Calu3 (cell line): ENCODE measurements at places on chromosomes 6 and 20. TPM values are rescaled to one million over a fixed set of nuclear protein-coding genes. Genes with fewer than 3 reads are reported as not detected.

DNA sequence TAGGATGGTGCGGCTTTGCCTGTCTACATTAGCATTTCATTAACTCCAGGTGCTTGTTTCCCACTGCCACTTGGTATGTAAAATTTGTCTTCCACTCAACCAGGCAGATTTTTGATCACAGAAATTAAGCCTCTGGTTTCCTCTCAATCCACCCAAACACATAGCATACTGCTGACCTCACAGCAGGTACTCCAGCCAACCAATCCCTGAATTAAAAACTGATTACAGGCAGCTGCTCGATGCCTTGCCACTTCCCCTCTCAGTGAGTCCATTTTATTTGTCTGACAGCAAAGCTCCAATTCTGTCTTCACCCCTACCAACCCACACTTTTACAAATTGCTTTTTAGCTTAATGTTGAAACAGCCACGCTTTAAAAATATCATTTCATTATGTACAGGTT, 95.2 kb downstream of the PLCB1 start:
- DNase-seq, result no peak

GRCh38 chr6:2110504-2110903, 134.9 kb downstream of the GMDS start:
- DNase-seq, result no peak

- DNase-seq, result no peak
These were observed 1.9 kb downstream of the RNF39 start for GRCh38 chr6:30073489-30074235.

DNA sequence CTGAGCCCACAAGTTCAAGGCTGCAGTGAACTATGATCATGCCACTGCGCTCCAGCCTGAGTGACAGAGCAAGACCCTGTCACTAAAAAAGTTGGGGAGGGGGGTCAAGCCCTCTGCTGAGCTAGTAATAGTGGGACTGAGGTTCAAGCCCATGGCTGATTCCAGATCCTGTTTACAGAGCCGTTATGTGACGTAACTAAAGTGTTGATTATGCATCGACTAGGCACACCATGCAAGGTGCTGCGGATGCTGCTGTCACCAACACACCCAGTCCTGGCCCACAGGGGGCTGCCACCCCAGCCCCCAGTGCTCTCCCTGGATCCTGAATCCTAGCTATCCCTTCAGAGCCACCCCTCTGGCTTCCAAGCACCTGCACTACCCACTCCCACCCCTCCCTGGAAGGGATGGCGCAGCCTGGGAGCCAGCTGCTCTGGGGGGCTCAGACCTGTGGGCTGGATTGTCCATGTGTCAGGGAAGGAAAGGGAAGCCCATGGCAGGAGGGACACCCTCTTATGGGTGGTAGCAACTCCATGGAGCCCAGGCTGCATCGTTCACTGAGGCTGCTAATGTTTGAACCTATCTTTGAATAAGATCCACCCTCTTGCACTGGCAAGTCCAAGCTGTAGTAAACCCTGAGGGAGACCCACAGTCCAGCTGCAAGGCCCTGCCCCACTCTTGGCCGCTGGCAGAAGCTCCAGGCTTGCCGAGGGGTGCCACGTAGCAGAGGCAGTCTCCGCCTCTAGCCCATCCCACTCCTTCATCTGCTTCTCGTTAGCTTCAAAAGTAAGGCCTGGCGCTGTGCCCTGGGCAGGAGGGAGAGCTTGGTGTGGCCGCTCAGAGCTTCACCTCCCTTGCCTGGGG, 95.0 kb downstream of the SNX5 start:
- DNase-seq, result peak; percentile 21

- DNase-seq, result no peak
These were observed 38.5 kb downstream of the RIPOR3 start for GRCh38 chr20:50652702-50653294.

- DNase-seq, result no peak
These were observed 7.7 kb downstream of the TNFRSF21 start for GRCh38 chr6:47302043-47302442.

DNA sequence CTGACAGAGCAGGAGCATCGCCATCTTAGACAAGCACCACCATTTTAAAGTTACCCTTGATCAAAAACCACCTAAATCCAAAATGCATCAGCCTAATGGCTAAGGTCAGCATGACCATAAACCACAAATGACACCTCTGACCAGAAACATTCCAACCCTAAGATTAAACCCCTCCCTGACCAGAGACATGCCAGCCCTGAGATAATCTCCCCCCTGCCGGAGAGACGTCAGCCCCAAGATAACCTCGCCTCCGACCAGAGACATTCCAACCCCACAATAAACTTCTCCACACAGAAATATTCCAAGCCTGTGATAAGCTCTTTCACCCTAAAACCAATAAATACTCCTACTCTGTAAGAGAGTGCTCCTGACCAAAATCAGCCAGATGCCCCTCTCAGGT, 53.5 kb downstream of the PXDC1 start:
- DNase-seq, result no peak

DNA sequence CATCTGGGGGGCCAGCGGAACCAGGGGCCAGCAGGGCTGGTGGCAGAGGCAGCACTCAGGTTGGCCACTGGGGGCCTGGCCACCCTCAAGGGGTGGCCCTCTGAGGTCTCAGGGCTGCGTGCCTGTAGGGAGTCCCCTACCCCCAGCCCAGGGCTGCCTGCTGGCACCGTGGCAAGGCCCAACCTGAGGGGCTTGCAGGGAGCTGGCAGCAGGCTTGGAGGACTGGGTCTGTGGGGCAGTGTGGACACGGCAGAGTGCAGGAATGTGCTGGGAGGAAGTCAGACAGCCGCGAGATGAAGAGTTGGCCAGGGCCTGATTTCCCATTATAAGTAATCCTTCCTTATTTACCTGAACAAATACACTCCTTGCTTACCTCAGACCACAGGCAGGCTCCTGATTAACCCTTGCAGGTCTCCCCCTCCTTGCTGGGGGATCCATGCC, at the start of gene SPDEF:
Gene SPDEF, minus strand, starts transcription at position 299 of the 441 bp plus-strand sequence. CDS start 11,874 bp downstream, outside the sequence.
- peak; percentile 76 for DNase-seq

DNA sequence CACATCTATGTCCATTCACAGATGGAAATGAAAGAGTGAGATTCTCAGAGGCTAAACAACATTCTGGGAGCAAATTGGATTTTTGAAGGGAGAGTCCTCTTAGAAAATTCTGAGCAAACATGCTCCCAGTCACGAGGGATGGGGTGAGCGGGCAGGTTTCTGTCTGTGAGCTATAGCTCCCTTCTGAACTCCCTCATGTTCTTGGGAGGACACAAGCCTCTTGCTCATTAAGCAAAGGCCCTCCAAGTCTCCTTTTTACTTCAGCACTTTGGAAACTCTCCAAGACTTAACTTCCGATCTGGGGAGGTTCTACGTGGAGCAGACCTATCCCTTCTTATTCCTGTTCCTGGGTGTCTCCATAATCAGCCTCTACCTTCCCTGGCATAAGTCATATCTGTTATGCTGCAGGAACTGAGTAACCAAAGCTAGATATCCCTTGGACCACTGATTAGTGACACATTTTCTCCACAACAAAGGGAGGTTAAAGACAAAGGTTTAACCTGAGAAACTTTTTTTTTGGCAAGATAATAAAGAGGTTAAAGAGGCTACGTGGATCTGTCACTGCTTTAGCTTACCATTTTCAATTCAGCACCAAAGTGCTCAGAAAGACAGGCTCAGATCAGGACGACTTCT, 33.0 kb upstream of the SMIM29 start:
- no peak for DNase-seq

GRCh38 chr6:44388135-44388487, 605 bp downstream of the CDC5L start:
- no peak for DNase-seq

DNA sequence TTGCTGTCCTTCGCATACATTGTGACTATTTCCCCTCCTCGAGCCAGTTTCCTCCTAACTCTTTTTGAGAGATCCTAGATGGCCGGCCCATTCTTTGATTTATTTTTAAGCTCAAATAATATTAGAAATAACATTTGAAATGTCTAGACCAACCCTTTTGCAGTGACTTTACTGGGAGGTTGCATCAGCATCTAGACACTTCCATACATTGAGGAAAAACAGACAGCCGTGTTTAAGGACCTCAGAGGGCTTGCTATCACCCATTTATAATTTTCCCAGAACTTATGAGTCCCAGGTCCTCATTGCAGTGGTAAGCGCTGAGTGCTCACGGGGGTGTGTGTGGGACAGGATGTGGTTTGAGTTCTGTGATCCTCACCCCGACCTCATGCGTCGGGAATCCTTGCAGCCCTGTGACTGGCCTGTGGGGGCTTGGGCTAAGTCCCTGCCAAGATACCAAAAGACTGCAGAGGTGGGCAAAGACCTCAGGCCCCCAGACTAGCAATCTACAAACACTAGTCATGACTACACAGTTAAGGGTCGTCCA, at the start of gene GPX5:
Gene GPX5, plus strand, starts transcription at position 386 of the 544 bp plus-strand sequence. Its CDS starts 133 bp downstream, at position 519.
- DNase-seq, result no peak

DNA sequence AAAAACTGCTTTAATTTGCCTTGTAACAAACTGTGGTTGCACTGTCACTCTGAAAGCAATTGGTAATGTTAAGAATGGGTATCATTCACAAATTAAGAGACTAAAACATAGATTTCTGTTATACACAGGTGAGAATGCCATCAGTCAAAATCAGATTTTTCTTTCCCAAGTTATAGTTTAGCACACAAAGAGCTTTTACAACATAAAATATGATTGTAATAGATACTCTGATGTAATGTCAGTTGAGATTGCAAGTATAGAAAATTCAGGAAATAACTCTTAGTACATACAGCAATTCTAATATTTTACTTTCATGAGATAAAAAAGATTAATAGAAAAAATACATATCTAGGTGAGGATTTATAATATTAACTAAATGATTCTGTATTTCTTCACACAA, 2.3 kb upstream of the ME1 start:
- no peak for DNase-seq

DNA sequence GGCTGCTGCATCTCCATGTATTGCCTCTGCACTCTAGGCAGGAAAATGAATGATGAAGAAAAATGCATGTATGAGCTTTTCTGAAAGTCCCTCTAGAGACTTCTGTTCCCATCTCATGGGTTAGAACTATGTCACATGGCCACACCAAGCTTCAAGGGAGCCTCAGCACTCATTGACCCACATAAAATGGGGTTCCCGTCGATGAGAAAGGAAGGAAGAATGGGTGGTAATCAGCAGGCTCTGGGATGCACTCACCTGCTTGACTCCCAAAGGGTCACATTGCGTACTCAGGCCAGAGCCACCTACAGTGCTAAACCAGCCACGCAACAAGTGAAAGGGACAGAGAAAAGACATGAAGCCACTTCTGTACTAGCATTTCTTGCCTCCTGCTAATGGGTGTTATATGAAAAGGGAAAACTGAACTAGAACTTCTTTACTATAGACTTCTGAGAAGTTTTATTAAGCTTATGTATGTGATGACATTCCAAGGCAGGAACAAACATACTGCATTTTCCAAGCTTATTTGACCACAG, 95.8 kb upstream of the GCM1 start:
- no peak for DNase-seq

DNA sequence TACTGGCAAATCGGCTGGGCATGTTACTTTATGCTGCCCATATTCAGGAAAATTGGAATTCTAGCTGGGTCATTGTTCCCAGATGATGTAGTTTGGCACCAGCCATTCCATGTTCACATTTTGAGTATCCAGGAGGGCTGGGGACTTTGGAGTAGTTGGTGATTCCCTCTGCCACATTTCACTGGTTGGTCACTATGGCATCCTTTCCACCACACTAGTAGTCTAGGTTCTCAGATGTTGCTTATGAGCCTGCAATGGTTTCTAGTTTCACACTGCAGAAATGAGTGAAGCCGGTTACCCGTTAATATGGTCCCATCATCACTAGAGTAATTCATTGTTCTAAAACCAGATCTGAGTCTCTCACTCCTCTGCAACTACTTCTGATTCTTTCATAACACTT, 4.6 kb downstream of the PTPN1 start:
- no peak for DNase-seq

DNA sequence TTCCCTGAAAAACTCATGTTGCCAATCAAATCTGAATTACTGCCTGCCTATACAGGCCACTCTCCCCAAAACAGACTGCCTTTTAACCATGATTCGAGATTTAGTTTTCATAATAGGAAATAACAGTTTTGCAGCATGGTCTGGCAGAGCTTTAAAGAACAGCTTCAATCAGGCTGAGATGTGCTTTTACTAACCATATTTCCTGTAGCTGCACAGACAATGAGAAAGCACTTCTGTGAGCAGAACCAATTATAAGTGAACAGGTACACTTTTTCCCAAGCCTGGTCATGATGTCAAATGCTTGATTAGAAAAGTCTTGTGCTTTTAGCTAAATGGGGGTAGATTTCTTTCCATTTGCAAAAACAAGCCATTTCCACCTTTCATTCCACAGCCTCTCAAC, 108.2 kb downstream of the THEMIS start:
- no peak for DNase-seq

DNA sequence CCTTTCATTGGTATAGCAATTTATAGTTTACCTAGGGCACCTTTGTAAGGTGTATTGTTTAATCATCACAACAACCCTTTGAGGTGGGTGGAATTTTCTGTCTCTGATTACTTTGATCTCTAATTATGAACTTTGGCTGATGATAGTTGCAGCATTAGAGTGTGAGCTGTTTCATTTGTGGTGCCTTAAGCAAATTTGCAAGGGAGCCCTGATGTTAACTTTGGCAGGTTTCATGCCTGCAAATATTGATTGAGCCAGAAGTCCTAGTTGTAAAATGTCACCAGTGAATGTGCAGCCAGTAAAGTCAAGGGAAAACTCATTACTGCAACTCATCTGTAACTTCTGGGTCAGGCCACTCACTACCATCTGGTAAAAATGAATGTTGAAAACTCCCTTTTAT, 29.8 kb downstream of the CTNNBL1 start:
- DNase-seq, result no peak

- DNase-seq, result no peak
These were observed 280.1 kb downstream of the TFAP2B start for GRCh38 chr6:51098791-51099190.

GRCh38 chr6:39610221-39610620, 115.0 kb downstream of the KIF6 start:
- no peak for DNase-seq

DNA sequence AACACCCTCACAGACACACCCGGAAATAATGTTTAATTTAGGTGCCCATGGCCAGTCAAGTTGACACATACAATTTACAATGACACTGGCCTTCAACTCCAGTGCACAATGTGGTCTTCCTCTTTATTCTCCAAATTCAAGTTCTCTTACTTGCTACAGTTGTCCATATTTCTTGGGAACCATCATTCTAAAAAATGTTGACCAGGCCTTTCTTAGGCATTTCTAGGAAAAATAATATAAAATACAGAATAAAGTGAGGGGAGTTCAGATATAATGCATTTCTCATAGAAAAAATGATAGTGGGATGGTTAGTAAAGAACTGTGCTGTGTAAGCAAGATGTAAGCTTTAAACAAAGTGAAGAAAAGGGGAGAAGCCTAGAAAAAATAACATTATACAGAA, 298.9 kb downstream of the ARHGAP18 start:
- DNase-seq, result no peak

DNA sequence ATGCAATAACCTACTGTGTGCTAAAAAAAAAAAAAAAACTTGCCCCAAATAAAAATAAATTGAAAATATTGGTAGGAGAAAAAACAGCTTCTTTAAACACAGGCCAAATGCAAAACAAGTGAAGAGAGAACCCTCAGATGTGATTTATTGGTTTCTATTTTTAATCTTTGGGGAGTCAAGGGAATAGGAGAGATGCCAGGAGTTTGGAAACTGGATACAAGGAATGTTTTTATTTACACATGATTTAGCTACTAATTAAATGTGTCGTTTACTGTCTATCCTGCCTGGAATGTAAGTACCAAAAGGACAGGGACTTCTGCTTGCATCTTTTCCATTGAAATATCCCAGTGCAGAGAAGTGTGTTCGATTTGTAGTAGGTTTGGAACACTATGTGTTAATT, 810.7 kb downstream of the MAFB start:
- no peak for DNase-seq

The SYNGAP1 gene
- 18.8 and 24.9 TPM in 2 replicates for total RNA-seq

The DDAH2 gene
- 81.4 and 89.6 TPM in 2 replicates for total RNA-seq

The RBM24 gene
- 0.47 and 1.1 TPM in 2 replicates for total RNA-seq

The SLC35D3 gene
- total RNA-seq, result not detected in 2 replicates
